Effector memory CD8-positive, alpha-beta T cell (primary cell): ENCODE measurements at places on chromosomes 13 and 19.

DNA sequence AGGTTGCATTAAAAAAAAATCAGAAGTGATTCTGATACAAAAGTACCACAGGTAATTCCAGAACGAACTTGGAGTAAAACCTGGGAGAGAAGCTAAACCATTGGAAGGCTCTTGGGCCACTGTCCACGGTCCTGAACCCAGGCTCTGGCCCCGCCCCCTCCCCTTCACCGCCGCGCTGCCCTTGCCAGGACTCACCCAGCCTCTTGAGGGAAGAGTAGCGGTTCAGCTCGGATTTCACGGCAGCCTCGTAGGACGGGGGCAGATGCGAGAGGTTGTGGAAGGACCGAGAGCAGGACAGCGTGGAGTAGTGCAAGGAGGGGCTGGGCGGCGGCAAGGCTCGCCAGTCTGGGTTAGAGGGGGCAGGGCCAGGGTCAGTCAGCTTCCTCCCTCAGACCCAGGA lies 5.7 kb downstream of the SHISA7 start:
- no peak for DNase-seq

DNA sequence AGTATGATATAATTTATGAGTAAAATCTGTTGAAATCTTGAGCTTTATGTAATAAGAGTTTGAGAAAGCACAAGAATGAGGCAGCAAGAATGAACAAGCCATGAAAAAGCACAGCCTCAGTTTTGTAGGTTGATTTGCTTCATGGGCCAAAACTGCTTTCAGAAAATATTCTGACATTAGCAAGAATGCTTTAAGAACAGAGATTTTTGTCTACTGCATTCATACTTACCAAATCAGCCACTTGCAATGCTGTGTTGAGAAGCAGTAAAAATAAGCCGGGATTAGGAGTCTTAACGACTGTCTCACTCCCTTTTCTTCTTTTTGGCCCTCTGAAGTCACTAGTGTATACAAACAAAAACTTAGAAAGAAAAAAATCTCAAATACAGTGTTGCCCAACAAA lies 114.5 kb downstream of the POSTN start:
- no peak for DNase-seq

DNA sequence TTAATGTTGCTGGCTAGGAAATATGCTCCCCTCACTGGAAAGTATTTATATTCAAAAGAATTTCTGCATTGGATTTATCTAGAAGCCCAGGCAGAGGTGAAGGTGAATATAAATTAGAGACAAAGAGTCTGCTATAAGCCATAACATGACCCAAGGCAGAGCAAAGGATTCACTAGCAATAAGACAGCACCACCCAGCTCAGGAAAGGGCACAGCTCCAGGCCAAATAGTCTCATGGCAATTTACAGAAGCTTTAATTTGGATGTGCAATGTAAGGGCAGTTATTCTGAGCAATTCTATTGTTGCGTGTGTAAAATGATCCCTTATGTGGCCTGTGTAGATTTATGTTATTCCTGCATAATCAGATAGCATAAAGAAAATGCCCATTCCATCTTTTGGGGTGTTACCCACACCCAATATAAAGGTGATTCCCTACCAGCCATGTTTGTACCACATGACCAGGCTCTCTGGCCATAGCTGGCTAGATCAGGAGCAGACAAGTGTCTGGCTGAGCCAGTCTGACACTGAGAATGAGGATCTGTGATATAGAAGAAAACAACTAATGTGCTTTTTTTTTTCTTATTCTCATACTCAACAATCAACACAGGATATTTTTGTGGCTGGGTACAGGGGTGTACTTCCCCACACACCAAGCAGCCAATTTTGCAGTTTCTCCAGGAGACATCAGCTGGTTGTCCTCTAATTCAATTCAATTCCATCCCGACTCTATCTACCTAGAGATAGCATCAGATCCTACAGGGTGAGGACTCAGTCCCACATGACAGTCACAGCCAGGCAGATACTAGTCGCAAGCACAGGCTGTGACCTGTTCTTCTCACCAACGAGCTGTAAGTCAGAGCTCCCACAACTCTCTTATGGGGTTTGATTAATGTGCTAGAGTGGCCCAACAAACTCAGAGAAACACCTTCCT lies 181.4 kb downstream of the KCTD15 start:
- DNase-seq = no peak

- no peak for DNase-seq
Observed at GRCh38 chr13:23440821-23441618, 7.5 kb upstream of the SACS start.

DNA sequence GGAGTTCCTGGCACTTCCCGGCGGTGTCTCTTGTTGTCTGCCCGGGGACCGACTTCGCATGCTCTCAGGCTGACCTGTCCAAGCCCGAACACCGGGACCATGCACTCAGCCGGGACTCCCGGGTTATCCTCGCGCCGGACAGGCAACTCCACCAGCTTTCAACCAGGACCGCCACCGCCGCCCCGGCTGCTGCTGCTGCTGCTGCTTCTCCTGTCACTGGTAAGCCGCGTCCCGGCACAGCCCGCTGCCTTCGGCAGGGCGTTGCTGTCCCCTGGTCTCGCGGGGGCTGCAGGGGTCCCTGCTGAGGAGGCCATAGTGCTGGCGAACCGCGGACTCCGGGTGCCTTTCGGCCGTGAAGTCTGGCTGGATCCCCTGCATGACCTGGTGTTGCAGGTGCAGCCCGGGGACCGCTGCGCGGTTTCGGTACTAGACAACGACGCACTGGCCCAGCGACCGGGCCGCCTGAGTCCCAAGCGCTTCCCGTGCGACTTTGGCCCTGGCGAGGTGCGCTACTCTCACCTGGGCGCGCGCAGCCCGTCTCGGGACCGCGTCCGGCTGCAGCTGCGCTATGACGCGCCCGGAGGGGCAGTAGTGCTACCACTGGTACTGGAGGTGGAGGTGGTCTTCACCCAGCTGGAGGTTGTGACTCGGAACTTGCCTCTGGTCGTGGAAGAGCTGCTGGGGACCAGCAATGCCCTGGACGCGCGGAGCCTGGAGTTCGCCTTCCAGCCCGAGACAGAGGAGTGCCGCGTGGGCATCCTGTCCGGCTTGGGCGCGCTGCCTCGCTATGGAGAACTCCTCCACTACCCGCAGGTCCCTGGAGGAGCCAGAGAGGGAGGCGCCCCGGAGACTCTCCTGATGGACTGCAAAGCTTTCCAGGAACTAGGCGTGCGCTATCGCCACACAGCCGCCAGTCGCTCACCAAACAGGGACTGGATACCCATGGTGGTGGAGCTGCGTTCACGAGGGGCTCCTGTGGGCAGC lies 661 bp downstream of the FREM2 start:
- no peak for DNase-seq

- DNase-seq = no peak
Observed at GRCh38 chr13:99136427-99136954, 64.2 kb upstream of the UBAC2 start.

DNA sequence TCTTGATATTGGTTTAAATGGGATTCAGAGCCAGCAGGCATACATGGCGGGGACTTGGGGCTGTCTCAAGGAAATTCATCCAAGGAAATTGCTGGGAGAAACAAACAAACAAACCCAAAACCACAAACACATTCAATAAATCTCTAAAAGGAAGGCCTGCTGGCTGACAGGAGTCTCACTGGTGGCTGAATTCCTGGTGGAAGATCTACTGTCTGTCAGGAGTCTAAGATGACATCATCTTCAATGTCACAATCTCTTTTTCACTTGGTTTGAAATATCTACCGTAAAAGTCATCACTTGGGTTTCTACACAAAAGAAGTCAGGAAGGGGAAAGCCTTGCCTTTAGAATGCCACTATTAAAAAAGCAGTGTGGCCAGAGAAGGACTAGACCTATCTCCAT lies 87.9 kb downstream of the KLF5 start:
- DNase-seq = no peak

GRCh38 chr19:58351990-58352755 lies 1.1 kb downstream of the A1BG start:
- no peak for DNase-seq

GRCh38 chr13:59211606-59212005 lies 952.1 kb downstream of the DIAPH3 start:
- DNase-seq = no peak

DNA sequence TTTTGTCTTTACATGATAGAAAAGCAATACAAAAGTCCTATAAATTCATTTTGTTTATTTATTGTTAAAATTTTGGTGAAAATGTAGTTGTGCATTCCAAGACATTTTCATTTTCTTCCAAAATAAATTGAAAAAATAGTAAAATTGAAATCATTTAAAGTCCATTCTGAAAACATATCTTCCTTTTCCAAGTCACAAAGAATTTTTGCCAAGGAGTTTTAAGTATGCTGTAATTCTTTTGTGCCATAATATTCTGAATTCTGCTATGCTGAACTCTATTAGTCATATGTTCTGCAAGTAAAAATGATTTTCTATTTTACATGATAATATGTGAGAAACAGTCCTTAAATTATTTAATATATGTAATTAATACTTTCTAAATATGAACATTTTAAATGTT lies 879.6 kb upstream of the SLC10A2 start:
- DNase-seq = no peak

- DNase-seq = peak; percentile 76
Observed at GRCh38 chr19:16369664-16370576, 45.3 kb downstream of the KLF2 start.

- DNase-seq = peak; percentile 38
Observed at GRCh38 chr13:99028890-99029289, 51.0 kb upstream of the DOCK9 start.

GRCh38 chr13:21071015-21071414 lies 9.6 kb upstream of the LATS2 start:
- no peak for DNase-seq

GRCh38 chr13:76917095-76917494 lies 30.9 kb upstream of the KCTD12 start:
- DNase-seq = no peak

- DNase-seq = no peak
Observed at GRCh38 chr13:73993661-73994060, 140.5 kb downstream of the KLF12 start.

DNA sequence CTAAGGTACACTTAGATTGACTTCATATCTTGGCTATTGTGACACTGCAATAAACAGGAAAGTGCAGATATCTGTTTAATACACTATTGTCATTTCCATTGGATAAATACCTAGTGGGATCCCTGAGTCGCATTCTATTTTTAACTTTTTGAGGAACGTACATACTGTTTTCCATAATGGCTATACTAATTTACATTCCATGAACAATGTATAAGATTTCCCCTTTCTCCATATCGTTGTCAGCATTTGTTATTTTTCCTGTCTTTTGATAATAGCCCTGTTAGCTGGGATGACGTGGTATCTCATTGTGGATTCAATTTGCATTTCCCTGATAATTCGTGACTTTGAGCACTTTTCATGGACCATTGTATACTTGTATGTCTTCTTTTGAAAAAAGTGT lies 17.4 kb downstream of the OR7A17 start:
- no peak for DNase-seq

DNA sequence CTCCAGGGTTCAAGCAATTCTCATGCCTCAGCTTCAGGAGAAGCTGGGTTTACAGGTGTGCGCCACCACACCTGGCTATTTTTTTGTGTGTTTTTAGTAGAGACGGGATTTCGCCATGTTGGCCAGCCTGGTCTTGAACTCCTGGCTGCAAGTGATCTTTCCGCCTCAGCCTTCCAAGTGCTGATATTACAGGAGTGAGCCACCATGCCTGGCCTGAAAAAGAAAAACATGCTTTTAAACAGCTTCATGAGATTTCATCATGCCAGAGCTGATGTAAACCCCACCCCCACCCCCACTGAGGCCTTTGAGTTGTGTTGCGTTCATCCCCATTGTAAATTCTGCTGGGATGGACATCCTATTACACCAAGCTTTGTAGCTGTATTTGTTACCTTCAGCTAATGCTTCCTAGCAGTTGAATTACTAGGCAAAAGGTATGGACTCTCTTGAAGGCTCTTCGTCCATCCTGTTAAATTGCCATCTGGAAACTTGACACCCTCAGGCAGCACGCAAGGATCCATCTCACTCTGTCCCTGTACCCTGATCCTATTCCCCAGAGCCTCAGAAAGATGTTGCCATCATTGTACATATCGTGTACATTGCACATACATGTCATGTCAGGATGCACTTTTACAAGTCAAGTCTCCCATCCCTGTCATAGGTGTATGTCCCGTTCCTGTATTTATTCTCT lies 47.3 kb downstream of the NFIX start:
- no peak for DNase-seq

DNA sequence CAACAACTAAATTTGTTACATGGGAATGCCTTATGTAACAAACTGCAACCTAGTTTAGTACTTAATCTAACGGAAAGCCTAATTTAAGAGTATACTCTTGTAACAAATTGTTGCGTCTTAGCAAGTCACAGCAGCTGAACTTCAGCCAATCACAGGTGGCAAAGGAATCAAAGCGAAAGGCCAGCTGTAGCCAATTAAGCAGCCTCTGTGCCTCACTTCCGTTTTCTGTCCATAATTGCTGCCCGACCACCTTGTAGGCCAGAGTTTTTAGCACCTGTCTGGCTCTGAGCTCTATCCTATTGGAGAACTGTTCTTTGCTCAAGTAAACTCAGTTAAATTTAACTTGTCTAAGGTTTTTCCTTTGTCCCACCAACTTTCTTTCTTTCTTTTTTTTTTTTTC lies 18.1 kb upstream of the HSPH1 start:
- no peak for DNase-seq

DNA sequence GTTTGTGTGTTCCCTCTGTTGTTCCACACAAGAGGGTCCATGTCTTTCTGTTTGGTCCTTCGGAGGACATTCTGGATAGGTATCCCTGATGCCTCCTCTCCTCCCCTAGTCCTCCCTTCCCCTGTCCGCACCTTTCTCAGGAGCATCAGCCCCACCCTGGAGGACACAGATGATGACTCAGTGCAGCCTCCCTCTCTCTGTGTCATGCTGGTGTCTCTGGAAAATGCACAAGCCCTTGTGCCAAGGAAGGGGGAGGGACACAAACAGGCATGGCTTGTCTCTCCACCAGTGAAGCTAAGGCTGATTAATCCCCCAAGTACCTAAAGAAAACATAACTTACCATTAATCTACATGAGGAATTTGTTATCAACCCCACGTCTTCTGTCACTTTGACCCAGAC lies 16.2 kb upstream of the TNFRSF19 start:
- no peak for DNase-seq

- DNase-seq = peak; percentile 29
Observed at GRCh38 chr13:113448885-113449692, 4.2 kb downstream of the ADPRHL1 start.
